ENCODE measurements at places on chromosomes 7 and 10. TPM values are rescaled to one million over a fixed set of nuclear protein-coding genes. Genes with fewer than 3 reads are reported as not detected.

Gene LRRN3
- 138 TPM for total RNA-seq

Gene CNPY1
- total RNA-seq, result not detected

Gene SPDYE11
- total RNA-seq, result not detected

Gene ASB10
- total RNA-seq, result not detected

Gene PLXDC2
- not detected for total RNA-seq

Gene CDHR3
- total RNA-seq, result 3.6 TPM

Gene CYP3A7
- total RNA-seq, result not detected

Gene ASB15
- total RNA-seq, result not detected

Gene SPDYE2B
- not detected for total RNA-seq

Gene ZNF804B
- total RNA-seq, result not detected

Gene CYP2C19
- total RNA-seq, result not detected

Gene FOXP2
- not detected for total RNA-seq

Gene TAS2R3
- 1.3 TPM for total RNA-seq

Gene NUP205
- 101 TPM for total RNA-seq

Gene PRF1
- total RNA-seq, result 78.3 TPM

Gene GIMAP2
- total RNA-seq, result 79.2 TPM

Gene CPED1
- not detected for total RNA-seq

Gene PPP1R3A
- not detected for total RNA-seq

Gene STOX1
- 0.73 TPM for total RNA-seq

Gene C10orf95
- total RNA-seq, result 0.18 TPM

Gene ST8SIA6
- 0.32 TPM for total RNA-seq

Gene LGI1
- total RNA-seq, result not detected

Gene KCNMA1
- 0.39 TPM for total RNA-seq

Gene HIBADH
- total RNA-seq, result 14.5 TPM

Gene HMX2
- total RNA-seq, result not detected

Gene EBLN1
- not detected for total RNA-seq

Gene SORBS1
- total RNA-seq, result 1.1 TPM

Gene RSPH10B
- total RNA-seq, result 0.34 TPM

Gene HIF1AN
- 54.7 TPM for total RNA-seq

Measured in T-helper 2 cell treated with Interferon-gamma antibody and Interleukin-4, amounts not matched to agents 100 ng/mL and 5 ng/mL, for 36 hours (primary cell).